ENCODE measurements at places on chromosomes 1 and 21.

GRCh38 chr1:38353956-38354355 lies 307.4 kb upstream of the POU3F1 start:
- no peak for DNase-seq

GRCh38 chr1:9758559-9759121 lies 65.1 kb downstream of the CLSTN1 start:
- DNase-seq = no peak

GRCh38 chr1:99481391-99481996 lies 164.4 kb upstream of the PALMD start:
- no peak for DNase-seq

- no peak for DNase-seq
These were observed 8.6 kb downstream of the YBEY start for GRCh38 chr21:46294647-46295176.

GRCh38 chr1:40014812-40015594 lies 25.5 kb upstream of the CAP1 start:
- no peak for DNase-seq

GRCh38 chr1:212671342-212672031 lies 28.2 kb downstream of the BATF3 start:
- DNase-seq = no peak

- no peak for DNase-seq
These were observed 847.3 kb upstream of the ADAMTS5 start for GRCh38 chr21:27814226-27814625.

- no peak for DNase-seq
These were observed 71.0 kb upstream of the NFASC start for GRCh38 chr1:204799630-204800029.

DNA sequence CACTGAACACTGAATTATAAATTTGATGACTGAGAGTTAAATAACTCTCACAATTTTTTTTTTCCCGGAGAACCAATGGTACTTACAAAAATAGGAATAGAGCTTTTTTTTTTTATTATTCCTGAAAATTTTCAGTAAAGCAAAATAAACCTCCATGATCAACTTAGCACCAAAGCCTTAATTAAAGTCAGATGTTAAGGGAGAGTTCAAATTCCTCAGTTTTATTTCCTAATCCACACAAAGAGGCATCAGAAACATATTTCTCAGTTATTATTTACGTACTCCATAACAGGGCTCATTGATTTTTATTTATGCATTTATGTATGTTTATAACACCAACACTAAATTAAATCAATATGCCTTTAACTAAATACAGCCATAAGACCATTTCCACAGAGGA lies 55.5 kb downstream of the PLPPR5 start:
- DNase-seq = no peak

DNA sequence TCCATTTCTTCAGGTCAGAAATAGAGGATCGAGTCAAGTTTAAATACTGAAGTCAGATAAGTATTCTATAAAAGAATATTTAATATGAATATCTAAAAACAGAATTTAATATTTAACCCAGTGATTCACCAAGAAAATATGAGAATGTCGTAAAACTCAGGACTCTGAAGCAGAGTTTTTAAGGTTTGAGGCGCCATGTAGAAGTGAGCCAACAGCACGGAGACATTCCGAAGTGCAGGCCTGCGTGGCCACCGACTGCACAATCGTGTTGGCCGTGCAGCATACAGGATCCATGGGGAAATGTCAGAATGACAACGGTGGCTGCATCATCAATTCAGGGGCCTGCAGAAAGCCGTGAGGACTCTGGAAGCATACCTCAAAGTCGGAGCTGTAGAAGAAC lies 23.4 kb downstream of the MRAP start:
- no peak for DNase-seq

DNA sequence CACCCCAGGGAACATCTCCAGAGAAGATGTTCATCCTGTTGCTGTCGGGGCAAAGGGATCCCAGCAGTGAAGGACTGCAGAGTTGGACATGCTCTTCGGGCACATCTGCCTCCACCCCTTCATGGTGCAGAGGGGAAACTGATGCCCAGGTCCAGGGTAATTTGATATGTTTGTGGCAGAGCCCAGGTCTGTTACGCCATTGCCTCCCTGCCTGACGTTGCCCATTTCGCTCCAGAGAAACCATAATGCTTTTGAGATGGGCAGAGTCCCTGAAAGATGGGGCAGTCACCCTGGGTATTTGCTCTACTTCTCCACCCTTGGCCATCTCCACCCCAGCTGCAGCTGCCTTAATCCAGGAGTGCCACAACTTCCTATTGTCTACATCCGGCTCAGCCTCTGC lies 290.4 kb upstream of the POU3F1 start:
- no peak for DNase-seq
